Small intestine (tissue), 16 donors: ENCODE measurements at places on chromosomes 5 and 9. TPM values are rescaled to one million over a fixed set of nuclear protein-coding genes. Genes with fewer than 3 reads are reported as not detected.

Gene CAMK4
- 3.2 TPM for polyA plus RNA-seq

Gene PNPLA7
- polyA plus RNA-seq = 2.9 TPM

Gene GRXCR2
- not detected for polyA plus RNA-seq

Gene SPINK14
- polyA plus RNA-seq = not detected

Gene PTCH1
- polyA plus RNA-seq = 2.2 TPM

Gene KLHL3
- 0.67 TPM for polyA plus RNA-seq

Gene PCDHGB4
- not detected for polyA plus RNA-seq

Gene ANKRD18A
- 0.61 TPM for polyA plus RNA-seq

Gene TMEM215
- not detected for polyA plus RNA-seq

Gene C9
- polyA plus RNA-seq = not detected

Gene ALDH1A1
- polyA plus RNA-seq = 201 TPM

Gene SPATA31A3
- polyA plus RNA-seq = not detected

Gene DPYSL3
- polyA plus RNA-seq = 2.2 TPM

Gene RGMB
- 55.7 TPM for polyA plus RNA-seq

Gene PCDHGA10
- polyA plus RNA-seq = not detected

Gene TRIM7
- polyA plus RNA-seq = 0.22 TPM

Gene NREP
- 107 TPM for polyA plus RNA-seq

Gene COL5A1
- 9.5 TPM for polyA plus RNA-seq

Gene PDZD2
- polyA plus RNA-seq = 1.4 TPM

Gene CD74
- polyA plus RNA-seq = 288 TPM

Gene FCN2
- polyA plus RNA-seq = not detected
